ENCODE measurements at places on chromosomes 5 and 9.

- no peak for DNase-seq
These were observed 18.4 kb downstream of the CAMK4 start for GRCh38 chr5:111242606-111243005.

DNA sequence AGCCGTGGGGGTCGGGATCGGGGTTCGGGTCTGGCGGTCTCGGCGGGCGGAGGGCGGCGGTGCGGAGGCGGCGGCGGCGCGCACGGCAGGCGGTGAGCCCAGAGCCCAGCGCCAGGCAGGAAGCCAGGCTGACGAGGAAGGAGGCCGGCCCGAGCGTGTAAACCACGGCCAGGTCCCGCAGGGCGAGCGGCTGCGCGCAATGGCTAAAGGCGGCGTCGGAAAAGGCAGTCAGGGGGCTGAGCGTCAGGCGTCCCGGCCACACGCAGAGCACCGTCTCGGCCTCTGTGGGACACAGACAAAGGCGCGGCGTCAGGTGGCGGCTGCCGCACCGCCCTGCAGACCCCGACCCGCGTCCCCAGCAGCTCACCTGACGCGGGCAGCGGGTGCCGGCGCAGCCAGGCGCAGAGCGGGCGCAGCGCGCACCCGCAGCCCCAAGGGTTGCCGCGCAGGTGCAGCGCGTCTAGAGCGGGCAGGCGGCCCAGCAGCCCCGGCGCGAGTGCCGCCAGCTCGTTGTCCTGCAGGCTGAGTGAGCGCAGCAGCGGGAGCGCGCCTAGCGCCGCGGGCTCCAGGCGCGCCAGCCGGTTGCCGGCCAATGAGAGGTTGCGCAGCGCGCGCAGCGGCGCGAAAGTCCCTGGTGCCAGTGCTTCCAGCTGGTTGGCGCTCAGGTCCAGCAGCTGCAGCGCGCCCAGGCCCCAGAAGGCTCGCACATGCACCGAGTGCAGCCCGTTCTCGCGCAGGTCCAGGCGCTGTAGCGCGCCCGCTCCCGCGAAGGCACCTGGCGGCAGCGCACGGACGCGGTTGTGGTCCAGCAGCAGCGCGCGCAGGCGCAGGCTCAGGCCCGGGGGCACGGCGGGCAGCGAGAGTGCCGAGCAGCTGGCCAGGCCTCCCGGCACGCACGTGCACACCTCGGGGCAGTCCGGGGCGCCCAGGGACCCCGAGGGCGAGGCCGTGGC, 671 bp downstream of the LRRC26 start:
- peak; percentile 69 for DNase-seq

- DNase-seq = no peak
These were observed 1408.3 kb downstream of the EFNA5 start for GRCh38 chr5:106262395-106262794.

GRCh38 chr5:33033516-33033915, 322.4 kb downstream of the NPR3 start:
- no peak for DNase-seq

GRCh38 chr9:74653410-74654080, 156.4 kb downstream of the RORB start:
- DNase-seq = no peak

DNA sequence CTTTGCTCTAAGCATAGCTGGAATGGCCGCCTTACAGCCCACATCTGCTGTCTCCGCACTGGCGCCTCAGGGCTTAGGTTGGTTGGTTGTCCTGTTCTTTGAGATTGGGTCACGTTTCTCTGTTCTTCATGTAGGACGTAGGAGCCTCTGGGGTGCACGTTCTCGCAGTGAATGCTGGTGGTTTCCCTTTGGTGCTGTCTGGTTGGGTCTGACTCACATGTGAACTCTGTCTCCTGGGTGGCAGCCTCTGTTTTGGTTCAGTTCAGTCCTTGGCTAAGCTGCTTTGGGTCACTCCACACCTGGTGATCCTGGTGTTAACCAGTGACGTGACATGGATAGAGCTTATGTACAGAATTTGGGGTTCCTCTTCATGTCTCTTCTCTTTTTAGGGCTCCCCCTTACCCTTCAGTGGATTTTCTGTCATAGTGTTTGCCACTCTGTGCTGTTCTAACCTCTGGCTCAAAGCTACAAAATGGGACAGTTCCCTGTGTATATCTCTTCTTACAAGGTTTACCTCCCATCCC, 12.6 kb upstream of the LPCAT1 start:
- no peak for DNase-seq

DNA sequence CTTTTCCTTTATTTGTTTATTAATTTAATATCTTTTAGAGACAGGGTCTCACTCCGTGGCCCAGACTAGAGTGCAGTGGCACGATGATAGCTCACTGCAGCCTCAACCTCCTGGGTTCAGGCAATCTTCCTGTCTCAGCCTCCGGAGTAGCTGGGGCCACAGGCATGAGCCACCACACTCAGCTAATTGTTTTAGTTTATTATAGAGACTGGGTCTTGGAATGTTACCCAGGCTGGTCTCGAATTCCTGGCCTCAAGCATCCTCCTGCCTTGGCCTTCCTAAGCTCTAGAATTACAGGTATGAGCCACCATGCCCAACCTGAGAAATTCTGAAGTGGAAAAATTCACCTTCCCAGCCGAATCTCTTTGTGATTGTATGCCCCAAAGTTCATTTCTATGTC, 139.4 kb upstream of the SLC12A2 start:
- DNase-seq = no peak

GRCh38 chr5:8394965-8395364, 526.0 kb downstream of the MTRR start:
- DNase-seq = no peak

- DNase-seq = no peak
These were observed 114.5 kb downstream of the FER start for GRCh38 chr5:108862211-108862610.

- DNase-seq = no peak
These were observed 139.2 kb upstream of the SMARCA2 start for GRCh38 chr9:1875921-1876448.

GRCh38 chr9:6827439-6828145, 69.8 kb downstream of the KDM4C start:
- peak; percentile 69 for DNase-seq

GRCh38 chr9:74570879-74571512, 73.9 kb downstream of the RORB start:
- DNase-seq = peak; percentile 39

- peak; percentile 10 for DNase-seq
These were observed 1782.4 kb upstream of the WWC1 start for GRCh38 chr5:166509085-166509484.

GRCh38 chr5:59792983-59793585, 100.4 kb downstream of the PDE4D start:
- DNase-seq = no peak

- no peak for DNase-seq
These were observed 106.1 kb downstream of the NUDT12 start for GRCh38 chr5:103456476-103456875.

DNA sequence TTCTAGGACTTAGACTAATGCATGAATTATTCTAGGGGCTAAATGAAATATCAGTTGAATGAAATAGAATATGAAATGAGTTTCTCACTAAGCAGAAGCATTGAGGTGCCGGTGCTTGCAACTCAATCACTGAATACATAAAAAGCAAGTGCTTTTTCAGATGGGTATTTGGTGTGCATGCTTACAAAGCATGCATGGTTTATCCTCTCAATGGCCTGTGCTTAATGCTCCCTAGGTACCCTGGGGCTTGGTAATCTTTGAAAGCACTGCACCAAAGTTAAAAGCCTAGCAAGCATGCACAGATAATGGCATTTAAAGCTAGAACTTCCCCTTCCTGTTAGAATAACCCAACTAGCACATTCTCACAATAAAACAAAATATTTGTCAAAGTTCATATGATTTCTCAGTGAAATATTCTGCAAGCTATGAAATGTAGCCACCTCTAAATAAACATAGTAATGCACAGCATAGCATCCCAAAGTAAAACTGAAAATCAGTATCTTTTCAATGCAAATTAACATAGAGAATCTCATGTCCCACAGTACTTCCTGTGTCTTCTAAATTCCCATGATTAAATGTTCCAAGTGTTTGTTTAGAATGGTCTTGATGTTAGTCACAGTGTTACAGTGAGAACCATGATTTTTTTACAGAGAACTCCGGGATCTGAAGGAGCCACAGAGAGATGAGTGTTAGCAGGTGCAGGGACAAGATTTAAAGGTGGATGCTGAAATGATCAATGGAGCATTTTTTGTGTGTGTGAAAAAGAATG, 143.4 kb upstream of the CDH6 start:
- DNase-seq = peak; percentile 40

DNA sequence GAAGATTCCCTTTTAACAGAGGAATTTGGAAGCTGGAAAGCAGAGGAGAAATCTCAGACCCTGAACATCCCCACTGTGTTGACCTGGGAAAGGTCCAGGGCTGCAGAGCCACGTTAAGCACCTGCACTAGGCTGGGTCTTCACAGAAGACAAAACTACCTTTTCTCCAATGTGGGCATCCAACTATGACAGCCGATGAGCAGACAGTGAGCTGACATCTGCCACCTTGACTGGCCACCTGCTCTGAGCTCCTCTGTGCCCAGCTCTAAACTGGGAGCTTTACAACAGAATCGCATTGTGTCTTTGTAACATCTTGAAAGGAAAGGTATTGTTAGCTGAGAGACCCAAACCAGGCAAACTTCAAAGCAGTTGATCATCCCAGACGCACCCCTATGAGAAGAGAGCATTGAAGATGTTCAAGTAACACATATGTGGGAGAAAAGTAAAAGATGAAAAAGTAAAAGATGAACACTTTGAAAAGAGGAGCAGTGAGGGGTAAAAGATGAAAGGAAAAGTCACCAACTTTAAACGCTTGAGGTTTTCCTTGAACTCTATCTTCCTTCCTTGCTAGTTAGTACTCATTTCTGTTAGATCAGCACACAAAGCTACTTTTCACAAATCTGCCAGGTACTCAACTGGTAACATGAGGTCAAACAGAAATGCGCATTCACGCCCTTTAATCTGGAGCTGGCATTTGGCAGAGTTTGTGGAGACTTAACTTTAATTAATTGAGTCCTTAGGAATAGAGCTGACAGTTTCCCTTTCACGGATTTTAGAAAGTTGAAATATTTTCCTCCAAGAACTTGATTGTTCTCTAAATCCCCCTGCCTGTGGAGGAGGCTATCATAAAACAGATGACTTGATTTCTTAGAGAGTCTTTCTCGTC, 53.2 kb upstream of the CTXN3 start:
- DNase-seq = no peak

- DNase-seq = no peak
These were observed 643.7 kb downstream of the GABRG2 start for GRCh38 chr5:162711244-162711643.

GRCh38 chr9:124452841-124453585, 2.8 kb downstream of the ADGRD2 start:
- DNase-seq = no peak

DNA sequence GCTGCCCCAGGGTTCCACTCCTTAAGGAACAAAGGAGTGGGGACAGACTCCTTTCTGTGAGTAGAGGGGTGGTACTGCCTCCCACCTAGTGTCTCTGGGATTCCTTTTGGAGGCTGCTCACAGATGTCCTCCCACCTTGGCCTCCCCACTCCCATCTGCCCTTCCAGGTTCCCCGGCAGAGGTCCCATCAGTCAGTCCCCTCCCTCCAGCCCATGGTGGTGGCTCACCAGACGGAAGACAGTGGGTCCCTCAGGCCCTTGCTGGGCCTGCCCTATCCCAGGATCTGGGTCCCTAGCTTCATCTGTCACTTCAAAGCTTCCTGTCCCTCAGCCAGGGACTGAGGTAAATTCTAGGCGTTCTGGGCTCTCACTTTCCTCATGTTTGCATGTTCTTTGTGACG, 35.6 kb upstream of the NEK6 start:
- DNase-seq = no peak

GRCh38 chr9:95060916-95061315, 256.6 kb downstream of the FANCC start:
- DNase-seq = no peak

GRCh38 chr5:23763170-23763569, 255.8 kb downstream of the PRDM9 start:
- DNase-seq = no peak

- DNase-seq = no peak
These were observed 19.5 kb downstream of the REEP5 start for GRCh38 chr5:112902561-112902960.

GRCh38 chr9:83266666-83267496, 203.9 kb upstream of the RASEF start:
- no peak for DNase-seq

DNA sequence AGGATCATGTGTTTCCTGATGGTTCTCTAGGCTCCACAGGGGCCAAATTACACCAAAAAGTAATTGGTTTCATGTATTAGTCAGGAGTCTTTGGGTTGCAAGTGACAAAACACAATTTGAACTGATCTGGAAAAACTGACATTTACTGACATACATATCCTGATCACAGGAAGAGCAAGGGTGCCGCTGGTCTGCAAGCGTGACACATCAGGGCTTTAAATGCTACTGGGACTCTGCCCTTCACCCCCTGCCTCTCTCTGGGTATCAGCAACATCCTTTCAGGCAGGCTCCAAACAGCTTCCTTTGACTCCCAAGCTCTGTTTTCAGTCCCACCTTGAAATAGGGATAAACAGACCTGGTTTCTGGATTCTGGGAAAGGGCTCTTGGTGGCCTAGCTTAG, 197.5 kb downstream of the PALM2AKAP2 start:
- no peak for DNase-seq

DNA sequence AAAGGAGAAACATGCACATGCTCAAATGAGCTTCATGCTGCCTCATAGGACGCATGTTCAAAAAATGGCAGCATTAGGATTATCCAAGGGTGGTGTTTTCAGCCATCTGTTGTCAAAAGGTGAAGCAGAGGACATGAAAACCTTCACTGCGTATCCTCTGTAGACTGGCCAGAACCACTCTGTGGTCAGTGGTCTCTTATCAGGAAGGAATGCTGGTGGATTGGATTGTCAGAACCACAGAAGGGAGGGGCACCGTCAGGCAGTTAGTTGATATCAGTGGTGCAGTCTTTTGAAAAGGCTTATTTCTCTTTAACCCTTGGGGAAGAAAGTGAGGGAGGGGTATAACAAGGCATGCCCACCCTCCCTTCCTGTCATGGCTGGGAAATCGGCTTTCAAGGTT, 100.1 kb downstream of the FBXL7 start:
- DNase-seq = no peak

- no peak for DNase-seq
These were observed 7.1 kb downstream of the LCP2 start for GRCh38 chr5:170290498-170290897.
